Activated naive CD4-positive, alpha-beta T cell treated with anti-CD3 and anti-CD28 coated beads, Interleukin-2, amount 10 ng/mL, durations not matched to agents 7 days and 5 days (primary cell): ENCODE measurements at places on chromosomes 12 and 14.

GRCh38 chr12:25296381-25296780, 45.7 kb upstream of the KRAS start:
- no peak for DNase-seq

- no peak for DNase-seq
Measured at GRCh38 chr14:92317511-92317910, 5.5 kb upstream of the SLC24A4 start.

GRCh38 chr14:84453307-84453950, 1076.5 kb upstream of the FLRT2 start:
- DNase-seq = no peak

GRCh38 chr12:122423258-122424165, 1.0 kb upstream of the CLIP1 start:
- DNase-seq = peak; percentile 24

- no peak for DNase-seq
Measured at GRCh38 chr12:57455374-57456144, 452 bp downstream of the INHBE start.
